Stimulated activated CD8-positive, alpha-beta memory T cell treated with anti-CD3 and anti-CD28 coated beads, Interleukin-4, amount 100 ng/mL, for 24 hours (primary cell): ENCODE measurements at places on chromosomes 1 and 21.
A peak's percentile ranks its signal among the peaks of the same experiment; 100 is the strongest.

- no peak for DNase-seq
Measured at GRCh38 chr1:216015116-216015515, 408.1 kb downstream of the USH2A start.

GRCh38 chr1:164510435-164510834 lies 48.5 kb upstream of the PBX1 start:
- no peak for DNase-seq

DNA sequence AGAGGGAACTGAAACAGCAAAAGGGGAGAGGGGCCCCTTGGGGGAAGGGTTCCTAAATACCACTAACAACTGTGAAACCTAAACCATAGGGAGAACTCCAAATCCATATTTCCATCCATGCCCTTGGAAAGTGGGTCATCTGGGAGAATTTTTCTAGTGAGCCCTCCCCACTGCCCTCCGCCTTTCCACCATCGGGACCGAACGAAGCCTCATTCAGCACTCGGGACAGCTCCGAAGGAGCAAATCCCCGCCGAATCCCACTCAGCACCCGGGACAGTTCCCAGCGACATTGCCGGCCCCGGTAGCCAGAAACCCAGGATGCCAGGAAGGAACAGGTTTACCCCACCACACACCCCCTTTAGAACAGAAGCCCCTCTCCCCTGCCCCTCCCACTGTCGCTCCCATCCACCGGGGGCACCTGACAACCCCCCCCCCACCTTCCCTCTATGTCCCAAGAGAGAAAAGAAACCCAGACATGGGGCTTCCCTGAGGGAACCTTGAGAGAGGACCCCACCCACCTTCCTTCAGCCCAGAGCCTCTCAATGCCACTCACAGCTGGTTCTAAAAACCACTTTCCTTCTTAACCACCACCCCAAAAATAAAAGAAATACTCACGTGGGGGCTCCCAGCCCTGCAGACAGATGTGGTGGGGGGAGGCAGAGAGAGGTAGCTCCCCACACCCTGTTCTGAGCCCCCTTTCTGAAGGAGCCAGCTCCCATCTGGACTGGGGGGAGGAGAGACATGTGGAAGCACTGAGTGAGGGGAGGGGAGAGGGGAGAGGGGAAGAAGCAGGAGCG lies 4.5 kb downstream of the DLGAP3 start:
- peak; percentile 37 for DNase-seq

DNA sequence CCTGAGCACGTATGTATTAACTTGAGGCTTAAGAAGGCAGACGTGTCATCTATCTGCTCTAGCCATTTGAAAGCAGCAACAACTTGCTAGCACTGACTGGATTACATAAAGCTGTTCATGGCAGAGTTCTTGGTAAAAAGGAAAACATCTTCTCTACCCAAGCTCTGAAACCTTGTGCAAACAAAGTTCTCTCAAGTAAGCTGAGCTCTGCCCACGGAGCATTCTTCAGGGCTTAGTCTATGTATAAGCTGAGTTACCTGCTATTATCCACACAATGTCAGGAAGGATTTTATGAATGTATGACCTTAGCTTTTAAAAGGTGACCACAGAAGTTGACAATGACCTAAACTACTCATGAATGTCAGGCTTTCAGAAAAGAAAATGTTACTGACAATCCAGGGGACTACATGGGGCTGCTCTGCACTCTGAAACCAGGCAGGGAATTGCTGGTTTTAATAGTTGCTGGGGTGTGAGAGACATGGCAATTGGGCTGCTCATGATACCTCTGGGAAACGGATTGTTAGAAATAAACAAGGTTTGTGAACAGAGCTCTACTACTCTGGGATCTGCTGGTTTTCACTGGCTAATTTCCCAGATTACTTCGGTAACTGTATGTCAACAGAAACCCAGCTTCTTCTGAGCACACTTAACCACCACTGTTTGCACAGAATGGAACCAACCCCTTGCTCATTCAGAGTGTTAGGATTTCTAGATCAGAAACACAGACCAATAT lies 29.6 kb upstream of the CCN1 start:
- no peak for DNase-seq

DNA sequence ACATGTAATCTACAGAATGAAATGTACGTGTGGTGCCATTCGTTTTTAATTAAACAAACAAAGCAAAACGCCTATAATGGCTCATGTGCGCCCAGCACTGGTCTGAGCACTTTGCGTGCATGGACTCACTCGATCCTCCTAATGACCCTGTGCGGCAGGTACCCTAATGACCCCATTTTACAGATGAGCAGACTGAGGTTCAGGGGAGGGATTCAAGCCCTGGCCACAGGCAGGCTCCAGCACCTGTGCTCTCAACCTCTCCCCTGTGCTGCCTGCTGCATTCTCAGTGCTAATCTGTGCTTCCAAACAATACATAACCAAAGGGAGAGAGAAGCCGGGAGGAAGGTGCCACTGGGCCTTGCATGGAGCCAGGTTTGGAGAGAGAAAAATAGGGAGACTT lies 124.2 kb upstream of the ZBTB40 start:
- no peak for DNase-seq
